ENCODE measurements at places on chromosomes 5 and 9.

- no peak for DNase-seq
These were observed 19.9 kb upstream of the SUSD1 start for GRCh38 chr9:112194969-112195431.

DNA sequence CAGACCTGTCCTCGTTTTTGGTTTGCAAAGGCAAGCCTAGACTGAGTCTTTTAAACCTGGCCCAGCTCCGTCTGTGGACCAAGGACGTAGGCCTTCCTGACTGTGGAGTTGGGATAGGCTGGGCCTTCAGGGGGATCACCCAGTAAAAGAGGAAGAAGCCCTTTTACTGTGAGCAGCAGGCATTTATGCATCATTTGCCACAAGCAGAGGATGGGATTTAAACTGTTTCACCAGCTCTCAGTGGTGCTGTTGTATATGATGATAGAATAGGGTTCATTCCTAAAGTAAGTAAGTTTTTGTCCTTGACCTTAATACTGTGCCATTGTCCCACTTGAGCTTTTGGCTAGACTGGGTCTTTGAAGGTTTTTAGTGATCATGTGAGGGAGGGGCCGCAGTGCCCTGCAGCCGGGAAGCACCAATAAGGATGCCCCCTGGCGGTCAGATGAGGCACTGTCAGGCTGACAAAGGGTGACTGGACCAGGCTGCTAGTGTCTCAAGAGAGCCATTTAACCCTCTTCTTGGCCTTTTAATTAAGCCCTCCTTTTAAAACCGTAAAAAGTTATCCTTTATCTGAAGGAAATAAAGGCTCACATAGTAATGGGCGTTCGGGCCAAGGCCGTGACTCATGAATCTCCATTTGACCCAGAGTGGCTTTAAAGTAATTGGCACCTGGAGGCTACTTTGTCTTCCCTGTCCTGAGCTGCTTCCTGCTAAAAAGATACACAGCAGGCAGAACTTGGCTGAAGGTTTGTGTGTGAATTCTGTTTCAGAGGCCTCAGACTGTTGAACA is 74.0 kb downstream of the UBAP1 start:
- peak; percentile 62 for DNase-seq

- DNase-seq, result no peak
These were observed 15.3 kb upstream of the RPL26L1 start for GRCh38 chr5:172943906-172944305.

DNA sequence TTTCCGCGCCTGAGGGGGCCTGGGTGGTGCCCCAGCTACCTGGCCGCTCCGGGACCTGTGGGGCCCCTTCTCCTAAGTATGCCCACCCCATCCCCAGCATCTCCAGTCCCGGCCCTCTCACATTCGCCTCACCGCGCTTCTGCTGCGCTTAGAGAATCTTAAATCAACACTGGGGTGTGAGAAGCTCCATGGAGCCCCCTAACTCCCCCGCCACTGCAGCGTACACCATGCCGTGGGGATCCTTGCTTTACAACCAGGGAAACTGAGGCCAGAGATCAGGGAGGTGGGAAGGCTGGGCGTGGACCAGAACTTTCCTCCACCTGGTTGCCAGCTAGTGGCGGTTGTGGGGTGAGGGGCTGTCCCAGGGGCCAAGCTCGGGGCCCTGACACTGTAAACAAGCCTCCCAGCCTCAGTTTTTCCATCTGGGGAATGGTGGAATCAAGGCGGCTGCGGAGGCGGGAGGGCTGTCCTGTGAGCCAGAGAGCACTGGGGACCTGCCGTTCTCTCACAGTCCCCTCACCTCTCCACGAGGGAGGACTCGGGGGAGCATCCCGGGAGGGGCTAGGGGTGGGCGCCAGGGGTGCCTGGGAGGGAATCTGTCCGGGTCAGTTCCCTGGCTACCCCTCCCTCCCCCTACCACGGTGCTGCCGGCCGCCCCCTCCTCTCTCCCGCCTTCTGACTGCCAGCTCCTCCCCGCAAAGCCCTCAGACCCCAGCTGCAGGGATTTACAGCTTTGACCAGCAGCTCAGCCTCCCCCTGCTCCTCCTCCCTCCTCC is 161.2 kb downstream of the C9orf50 start:
- peak; percentile 92 for DNase-seq

DNA sequence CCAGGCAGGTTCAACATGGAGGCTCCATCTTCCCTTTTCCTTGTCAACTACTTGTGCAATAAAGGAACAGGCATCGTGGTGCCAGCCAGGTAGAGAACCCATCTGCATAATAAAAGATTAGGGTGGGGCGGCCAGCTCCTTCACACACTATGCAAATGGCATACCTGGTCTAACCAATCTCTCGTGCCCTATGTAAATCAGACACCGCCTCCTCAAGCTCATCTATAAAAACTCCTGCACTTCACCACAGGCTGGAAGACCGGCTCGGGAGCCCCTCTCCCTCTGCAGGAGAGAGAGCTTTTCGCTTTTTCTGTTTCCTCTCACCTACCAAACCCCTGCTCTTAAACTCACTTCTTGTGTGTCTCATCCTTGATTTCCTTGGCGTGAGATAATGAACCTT is 244.3 kb upstream of the PUM3 start:
- no peak for DNase-seq

- DNase-seq, result no peak
These were observed 62.8 kb upstream of the C5orf58 start for GRCh38 chr5:170169996-170170395.

DNA sequence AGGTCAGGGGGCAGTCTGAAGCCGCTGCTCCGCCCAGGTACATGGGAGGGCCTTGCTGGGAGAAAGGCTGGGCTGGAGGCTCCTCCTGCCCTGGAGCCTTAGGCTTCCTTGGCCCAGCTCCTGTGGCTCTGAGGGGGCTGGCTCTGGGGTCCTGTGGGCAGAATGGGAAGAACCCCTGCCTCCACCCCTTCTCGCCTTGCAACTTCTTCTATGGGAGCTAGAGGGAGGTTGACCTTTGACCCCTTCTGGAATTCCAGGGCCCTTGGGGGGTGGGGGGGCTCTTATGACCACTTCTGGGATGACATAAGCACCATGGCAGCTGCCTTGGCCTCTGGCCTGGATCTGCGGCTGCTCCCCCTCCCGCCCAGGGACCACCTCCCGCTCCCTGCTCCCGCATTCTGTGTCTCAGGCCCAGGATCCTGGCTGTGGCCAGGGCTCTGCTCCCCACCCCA is 32.2 kb downstream of the IER5L start:
- no peak for DNase-seq

GRCh38 chr5:169751490-169751889 is 114.4 kb downstream of the DOCK2 start:
- DNase-seq, result no peak

- DNase-seq, result no peak
These were observed 101.7 kb downstream of the GDNF start for GRCh38 chr5:37738057-37738691.

Measured in D721Med (cell line).